Memory B cell (primary cell): ENCODE measurements at places on chromosomes 13 and 19.
A peak's percentile ranks its signal among the peaks of the same experiment; 100 is the strongest.

GRCh38 chr13:111516712-111517640, 196.5 kb downstream of the TEX29 start:
- no peak for DNase-seq

DNA sequence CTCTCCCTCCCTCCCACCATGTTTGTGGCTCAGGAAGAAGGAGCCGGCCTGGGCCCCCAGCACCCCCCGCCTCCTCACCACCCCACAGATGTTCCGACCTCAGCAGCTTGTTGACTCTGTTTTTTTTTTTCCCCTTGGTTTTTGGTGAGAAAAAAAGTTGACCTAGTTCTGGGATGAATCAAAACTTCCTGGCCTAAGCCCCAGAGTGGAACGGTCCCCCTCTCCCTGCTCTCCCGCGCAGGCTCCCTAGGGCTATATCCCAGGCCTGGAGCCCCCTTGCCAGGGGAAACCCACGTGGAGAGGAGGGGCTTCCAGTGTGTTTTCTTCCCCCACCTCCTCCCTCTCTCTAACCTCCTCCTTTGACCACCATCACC, 4.0 kb downstream of the COL5A3 start:
- no peak for DNase-seq

DNA sequence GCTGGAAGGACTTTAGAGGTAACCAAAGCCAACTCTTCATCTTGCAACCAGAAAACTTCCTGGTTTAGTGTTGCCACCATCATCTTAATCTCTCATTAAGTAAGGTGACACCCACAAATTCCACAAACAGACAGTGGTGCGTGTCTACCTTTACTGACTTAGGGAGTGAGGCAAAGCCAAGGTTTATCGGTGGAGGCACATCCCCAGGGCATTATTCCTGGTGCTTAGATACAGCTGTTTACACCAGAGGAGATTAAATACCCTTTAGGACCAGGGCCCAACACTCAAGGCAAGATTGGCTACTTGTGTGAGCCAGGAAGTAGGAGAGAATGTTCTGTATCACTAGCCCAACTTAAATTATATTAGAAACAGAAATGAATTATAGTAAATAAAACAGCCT, 9.5 kb downstream of the STOML3 start:
- DNase-seq, result no peak

DNA sequence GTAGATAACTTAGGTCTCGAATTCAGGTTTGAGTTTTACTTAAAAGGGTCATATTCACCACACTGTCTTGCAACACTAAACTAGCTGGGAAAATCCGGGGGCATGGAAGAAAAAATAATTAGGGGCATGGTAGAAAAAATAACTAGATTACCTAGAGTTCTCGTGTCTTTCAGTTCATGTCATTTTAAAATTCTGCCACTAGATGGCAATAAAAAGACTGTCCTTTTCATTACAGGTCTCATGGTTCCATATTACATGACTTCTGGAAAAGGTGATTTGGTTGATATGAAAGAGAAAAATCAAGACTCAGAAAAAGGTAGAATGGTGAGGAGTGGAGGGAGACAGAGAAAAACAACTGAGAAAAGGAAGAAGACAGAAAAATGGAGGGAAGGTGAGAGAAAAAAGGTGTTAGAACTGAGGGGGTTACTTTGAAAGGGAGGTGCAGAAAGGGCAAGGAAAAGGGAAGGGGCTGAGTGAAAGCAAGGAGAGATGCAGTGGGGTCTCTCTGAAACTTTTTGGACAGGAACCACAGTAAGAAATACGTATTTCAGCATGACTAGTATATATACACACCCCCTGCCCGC, 299.0 kb downstream of the KLF12 start:
- peak; percentile 44 for DNase-seq

DNA sequence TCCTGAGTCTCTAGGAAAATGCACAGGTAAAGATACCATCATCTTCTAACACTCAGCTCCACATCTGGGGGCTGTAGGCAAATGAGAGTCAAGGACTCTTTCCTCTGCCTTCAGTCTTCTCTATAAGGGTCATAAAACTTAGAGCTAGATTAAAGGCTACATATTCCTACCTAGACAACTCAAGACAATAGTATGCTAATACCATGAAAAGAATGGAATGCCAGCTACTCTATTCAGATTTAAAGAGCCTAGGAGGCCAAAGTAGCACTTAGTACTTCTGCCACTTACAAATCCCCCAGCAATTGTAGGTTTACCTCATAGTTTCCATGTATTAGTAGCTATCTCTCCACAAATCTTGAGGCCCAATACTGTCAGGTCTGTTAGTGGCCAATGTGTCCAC, 453.0 kb downstream of the SLITRK5 start:
- no peak for DNase-seq
